ENCODE measurements at places on chromosomes 2 and 18.

DNA sequence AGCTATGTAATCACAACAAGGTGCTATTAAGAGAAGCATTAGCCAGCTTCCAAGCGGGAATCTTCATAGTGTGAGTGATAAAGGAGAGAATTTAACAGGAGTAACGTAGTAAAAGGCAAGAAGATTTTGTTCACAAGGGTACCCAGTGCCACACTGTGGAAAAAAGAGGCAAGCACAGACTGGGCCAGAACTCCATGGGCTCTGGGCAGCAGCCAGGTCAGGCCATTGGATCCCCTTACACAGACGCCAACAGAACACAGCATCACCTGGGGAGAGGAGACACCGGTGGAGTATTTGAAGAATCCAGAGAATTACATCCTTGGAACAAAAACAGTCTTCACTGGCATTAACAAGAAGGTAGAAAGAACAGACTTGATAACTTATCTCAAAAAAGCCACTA lies 21.2 kb downstream of the AMER3 start:
- DNase-seq: no peak

GRCh38 chr18:621291-622043 lies 24.7 kb downstream of the CLUL1 start:
- no peak for DNase-seq

- no peak for DNase-seq
Observed at GRCh38 chr18:53935803-53936202, 288.7 kb downstream of the MBD2 start.

- DNase-seq: no peak
Observed at GRCh38 chr2:40228310-40228709, 223.6 kb downstream of the SLC8A1 start.

DNA sequence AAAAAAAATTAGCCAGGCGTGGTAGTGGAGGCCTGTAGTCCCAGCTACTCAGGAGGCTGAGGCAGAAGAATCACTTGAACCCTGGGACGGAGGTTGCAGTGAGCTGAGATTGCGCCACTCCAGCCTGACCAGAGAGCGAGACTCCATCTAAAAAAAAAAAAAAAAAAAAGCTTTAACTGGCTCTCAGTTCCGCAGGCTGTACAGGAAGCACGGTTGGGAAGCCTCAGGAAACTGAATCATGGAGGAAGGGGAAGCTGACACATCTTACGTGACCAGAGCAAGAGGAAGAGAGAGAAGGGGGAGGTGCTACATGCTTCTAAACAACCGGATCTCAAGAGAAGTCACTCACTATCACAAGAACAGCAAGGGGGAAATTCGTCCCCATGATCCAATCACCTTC lies 505.6 kb upstream of the SLC8A1 start:
- peak; percentile 96 for DNase-seq

DNA sequence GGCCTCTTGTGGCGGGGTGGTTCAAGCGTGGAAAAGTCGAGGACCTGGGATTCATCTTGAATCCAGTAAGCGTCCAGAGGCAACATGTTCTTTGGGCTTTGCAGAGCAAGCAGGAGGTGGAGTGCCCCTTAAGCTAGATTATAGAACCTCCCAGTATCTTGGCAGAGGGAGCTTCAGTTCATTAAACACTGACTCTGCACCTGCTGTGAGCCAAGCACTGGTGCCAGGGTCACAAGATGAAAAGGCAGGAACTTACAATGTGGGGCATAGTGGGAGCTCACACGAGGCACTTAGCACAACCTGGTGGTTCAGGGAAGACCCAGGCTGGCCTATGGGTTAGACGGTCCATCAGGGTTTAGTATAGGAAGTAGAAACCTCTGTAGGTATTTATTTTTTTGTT lies 7.4 kb upstream of the FZD5 start:
- no peak for DNase-seq

- no peak for DNase-seq
Observed at GRCh38 chr2:185610301-185610700, 128.3 kb upstream of the FSIP2 start.

DNA sequence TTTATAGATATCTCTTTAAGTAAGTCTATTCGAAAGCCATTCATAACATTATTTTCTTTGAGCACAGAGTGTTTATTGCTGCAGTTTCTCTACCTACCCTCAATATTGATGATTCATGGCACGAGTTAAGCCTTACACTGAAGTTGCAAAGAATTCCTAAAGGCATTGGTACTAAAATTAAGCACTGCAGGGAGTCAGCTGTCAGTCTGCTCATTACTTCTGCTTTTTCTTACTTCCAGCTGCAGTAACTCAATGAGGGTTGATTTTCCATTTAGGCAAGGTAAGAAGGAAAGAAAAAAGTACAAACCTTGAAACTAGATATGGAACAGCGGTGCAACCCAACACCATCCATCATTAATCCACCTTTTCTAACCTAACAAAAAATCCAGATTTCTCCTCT lies 65.2 kb downstream of the RNF152 start:
- DNase-seq: no peak

GRCh38 chr2:29224693-29225551 lies 109.7 kb downstream of the CLIP4 start:
- no peak for DNase-seq

DNA sequence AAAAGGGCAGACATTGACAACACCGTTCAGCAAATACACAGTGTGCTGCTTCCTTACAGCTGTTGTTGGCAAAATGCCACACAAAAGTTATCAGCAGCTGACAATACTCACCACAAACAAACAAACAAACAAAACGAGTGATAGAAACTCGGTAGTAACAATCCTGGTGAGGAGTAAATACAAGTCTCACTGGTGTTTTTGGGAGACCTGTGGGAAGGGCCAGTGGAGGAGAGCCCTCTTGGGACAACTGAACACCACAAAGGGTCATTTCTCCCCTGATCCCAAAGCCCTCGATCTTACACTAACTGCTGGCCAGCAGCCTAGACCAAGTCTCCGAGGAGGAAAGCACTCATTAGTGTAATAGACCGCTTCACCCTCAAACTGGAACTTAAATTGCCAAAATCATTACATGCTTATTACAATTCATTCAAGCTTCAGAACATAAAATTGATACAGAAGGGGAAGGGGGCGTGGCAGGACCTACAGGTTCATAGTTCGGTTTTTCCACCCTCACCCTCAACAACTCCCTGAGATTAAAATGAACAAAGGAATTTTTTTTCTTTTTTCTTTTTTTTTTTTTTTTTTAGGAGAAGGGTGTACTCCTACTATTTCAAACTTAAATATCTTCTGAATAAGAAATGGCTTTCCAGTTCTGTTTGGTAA lies 5.0 kb downstream of the AP1S3 start:
- no peak for DNase-seq

DNA sequence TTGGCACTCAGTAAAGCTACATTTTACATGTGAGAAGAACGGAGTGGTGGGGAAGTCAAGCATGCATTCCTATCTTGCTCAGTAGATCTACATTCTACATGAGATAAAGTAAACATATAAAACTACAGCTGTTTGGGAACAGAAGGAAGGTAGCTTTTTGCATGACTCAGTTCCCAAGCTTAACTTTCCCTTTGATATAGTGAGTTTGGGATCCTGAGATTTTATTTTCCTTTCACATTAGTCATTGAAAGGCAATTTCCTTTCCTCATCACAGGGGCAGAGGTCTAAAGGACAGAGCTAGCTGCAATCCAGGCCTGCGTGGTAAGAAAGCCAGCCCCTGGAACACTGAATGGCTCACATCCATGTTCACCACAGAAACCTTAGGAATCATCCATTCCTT lies 257.2 kb downstream of the SRBD1 start:
- peak; percentile 60 for DNase-seq

DNA sequence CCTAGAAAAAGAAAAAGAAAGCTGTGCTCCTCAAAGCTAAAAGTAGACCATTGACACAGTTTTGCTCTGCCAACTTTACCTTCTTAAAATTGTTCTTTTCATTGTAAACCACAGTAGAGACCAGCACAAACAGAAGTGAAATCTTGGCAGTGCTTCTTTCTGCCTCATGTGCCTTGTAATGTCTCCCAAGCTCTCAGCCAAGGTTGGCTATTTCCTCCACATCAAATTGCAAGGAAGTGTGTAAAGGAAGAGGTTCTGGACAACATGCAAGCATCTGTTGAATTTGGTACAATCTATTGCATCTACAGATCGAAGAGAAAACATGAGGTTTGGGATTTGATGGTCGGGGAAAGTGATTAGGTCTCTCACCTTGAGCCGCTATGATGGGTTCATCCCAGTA lies 83.3 kb upstream of the PNPT1 start:
- no peak for DNase-seq

DNA sequence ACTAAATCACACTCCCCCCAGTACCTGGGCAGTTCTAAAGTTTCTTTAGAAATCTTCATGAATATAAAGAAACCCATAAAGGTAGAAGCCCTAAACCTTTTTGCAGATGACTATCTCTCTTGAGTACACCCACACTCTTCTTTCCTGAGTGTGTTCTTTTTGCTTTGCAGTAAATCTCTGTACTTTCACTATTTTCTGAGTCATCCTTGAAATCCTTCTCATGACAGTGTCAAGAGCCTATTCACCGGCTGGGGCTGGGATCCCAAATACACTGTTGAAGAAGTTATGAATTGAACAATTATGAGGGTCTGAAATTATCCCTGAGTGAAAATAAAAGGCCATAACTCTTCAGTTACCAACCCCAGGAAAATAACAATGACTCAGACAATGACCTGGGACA lies 133.9 kb upstream of the CCDC195 start:
- no peak for DNase-seq

DNA sequence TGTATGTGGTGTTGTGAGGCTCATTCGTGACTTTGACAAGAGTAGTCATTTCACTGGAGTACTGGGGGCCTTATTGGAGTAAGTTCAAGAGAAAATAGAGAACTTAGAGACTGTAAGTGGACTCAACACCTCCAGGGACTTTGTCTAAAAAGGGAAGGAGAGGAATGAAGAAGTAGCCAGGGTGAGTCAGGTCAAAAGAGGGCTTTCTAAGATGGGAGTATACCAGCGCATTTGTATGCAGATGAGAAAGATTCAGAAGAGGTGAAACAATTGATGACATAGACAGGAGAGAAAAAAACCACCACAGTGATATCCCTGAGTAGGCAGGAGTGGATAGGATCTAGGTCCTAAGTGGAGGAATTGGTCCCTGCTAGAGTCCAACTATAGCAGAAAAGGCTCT lies 246.8 kb downstream of the IKZF2 start:
- no peak for DNase-seq

DNA sequence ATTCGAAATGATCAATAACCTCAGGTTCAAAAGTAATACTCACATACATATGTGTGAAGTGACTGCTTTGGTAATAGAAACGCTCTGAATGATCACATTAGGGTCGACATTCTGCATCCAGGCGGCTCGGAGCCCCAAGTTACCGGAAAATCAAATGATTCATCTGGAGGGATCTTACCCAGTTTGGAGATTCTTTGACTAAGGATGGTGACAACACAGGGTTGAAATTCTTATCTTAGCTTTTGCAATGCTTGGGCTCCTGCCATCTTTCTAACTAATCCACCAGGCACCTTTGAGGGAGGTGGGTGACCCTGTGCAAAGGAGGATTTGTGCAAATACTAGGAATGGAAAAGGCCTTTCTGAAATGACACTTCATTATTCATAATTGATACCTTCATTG lies 10.8 kb downstream of the GBX2 start:
- DNase-seq: no peak

- DNase-seq: no peak
Observed at GRCh38 chr2:105180491-105180972, 61.0 kb upstream of the GPR45 start.

DNA sequence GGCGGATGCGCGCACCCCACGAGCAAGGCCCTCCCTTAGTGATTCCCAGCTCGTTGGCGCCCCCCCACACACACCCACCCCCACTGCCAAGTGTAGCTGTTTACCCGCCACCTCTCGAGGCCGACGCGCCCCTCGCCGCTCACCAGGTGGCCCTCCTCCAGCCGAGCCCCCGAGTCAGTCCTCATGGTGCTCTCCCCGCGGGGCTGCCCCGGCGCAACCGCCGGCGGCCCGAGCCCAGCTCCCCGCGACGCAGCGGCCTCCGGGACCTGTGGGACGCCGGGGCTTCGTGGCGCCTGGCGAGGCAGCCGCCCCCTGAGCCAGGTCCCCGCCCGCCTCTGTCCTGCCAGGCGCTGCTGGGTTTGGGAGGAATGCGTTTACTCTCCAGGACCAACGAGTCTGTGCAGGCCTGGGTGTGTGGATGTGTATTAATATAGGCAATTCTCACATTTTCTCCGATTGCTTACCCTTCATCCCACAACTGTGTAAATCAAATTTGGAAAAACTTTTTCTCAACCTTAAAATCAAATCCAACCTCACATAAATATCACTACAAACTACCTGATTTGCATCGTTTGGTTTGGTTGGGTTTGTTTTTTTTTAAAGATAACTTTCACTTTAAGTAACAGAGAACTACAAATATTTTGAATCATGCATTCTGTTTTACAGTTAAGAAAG lies at the start of gene TMEM237:
TSS of gene TMEM237 (minus strand) at position 288 of the 675 bp plus-strand sequence. CDS start at position 185, 103 bp downstream.
- no peak for DNase-seq

- no peak for DNase-seq
Observed at GRCh38 chr2:97911206-97911921, 84.4 kb downstream of the TMEM131 start.

GRCh38 chr2:126902859-126903258 lies 4.2 kb downstream of the TEX51 start:
- DNase-seq: no peak

GRCh38 chr2:82007071-82007664 lies 1702.6 kb upstream of the LRRTM1 start:
- DNase-seq: no peak

DNA sequence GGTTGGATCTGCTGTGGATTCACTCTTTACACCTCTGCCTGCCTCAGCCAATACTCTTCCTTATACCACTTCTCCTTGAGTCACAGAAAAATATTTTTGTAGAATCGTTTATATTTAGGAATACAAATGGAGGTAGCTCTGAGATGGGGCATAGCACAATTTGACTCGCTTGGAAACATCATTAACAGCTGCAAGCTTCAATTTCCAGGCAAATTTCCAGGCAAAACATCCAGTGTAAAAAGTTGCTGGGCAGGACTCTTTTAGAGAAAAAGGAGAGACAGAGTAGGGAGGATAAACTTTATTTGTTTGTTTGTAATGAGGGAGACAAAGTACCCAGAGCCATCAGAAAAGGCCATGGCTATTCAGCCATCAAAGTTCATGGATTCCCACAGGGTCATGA lies 74.4 kb upstream of the SOX11 start:
- DNase-seq: no peak

- DNase-seq: no peak
Observed at GRCh38 chr2:119326938-119327337, 39.7 kb downstream of the C2orf76 start.

GRCh38 chr2:176071330-176072291 lies 12.2 kb downstream of the EVX2 start:
- no peak for DNase-seq

- DNase-seq: no peak
Observed at GRCh38 chr2:41187376-41188122, 735.7 kb upstream of the SLC8A1 start.

- no peak for DNase-seq
Observed at GRCh38 chr2:2041256-2041824, 289.7 kb downstream of the MYT1L start.

- DNase-seq: no peak
Observed at GRCh38 chr2:10393640-10393982, 54.5 kb downstream of the ODC1 start.

- DNase-seq: no peak
Observed at GRCh38 chr2:10497797-10498251, 49.7 kb upstream of the ODC1 start.
